ENCODE measurements at places on chromosomes 5 and 9.
A peak's percentile ranks its signal among the peaks of the same experiment; 100 is the strongest.

GRCh38 chr9:98935071-98935505 lies 8.6 kb upstream of the COL15A1 start:
- no peak for DNase-seq

DNA sequence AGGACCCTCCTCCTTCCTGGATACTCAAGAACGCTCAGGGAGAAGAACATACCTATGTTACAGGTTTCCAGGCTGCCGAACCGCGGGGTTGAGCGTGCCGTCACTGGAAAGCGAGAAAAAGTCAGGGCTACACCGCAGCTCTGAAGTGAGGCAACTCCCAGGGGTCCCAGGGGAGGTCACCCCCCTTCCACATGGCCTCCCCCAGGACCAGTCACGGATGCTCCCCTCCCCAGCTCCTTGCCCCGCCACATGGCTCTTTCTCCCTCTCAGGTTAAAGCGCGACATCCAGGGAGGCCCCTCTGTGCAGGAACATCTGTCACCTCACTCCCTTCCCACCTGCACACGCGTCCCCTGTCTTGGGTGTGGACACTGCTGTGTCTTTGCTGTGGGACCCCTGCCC lies 44.0 kb upstream of the ZNF354A start:
- DNase-seq: no peak

DNA sequence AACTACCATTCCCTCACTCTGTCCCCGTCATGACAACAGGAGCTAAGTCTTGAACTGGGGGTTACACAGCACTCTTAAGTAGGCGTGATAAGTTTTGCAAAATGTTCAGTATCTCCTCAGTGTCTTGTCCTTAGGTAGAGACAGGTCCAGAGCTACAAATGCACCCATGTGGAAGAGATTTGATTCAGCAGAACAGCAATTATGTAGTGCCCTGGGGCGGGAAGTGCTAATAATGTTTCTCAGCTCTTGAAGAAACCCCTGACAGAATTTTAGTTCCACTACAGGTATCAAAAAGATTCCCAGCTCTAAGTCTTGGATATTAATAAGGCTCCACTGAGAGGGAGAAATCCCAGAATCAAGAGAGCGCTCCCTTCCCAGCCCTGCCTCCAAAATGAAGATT lies 49.6 kb downstream of the DCP2 start:
- DNase-seq: no peak

- no peak for DNase-seq
Observed at GRCh38 chr5:77925503-77925902, 149.4 kb upstream of the TBCA start.

GRCh38 chr5:169831331-169831730 lies 149.0 kb downstream of the INSYN2B start:
- DNase-seq: no peak

DNA sequence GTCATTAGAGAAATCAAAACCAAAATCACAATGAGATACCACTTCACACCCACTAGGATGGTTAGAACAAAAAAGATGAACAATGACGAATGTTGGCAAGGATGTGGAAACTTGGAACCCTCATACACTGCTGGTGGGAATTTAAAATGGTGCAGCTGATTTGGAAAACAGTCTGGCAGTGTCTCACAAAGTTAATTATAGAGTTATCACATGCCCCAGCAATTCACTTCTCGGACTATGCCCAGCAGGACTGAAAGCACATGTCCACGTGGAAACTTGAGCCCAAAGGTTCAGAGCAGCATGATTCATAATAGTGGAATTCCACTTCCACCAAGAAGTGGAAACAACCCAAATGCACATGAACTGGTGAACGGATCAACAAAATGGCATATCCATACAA lies 85.0 kb upstream of the HRH2 start:
- peak; percentile 24 for DNase-seq

- no peak for DNase-seq
Observed at GRCh38 chr5:140111859-140112551, 1.9 kb upstream of the PURA start.

DNA sequence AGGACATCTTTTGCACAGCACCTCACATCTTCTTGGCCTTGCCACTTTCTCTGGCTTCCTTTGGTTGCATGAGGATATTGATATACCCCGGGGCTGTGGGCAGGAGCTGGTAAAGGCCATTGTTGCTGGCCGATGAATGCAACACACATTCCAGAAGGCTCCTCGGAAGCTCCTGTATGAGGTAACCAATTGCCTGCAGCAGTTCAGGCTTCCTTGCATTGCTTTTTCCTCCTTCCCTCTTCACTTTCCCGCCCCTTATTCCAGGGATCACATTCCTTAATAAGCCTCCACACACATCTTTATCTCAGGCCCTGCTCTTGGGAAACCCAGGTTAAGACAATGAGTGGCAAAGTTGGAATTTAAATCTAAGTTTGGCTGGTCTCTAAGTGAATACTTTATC lies 505.4 kb upstream of the CLINT1 start:
- no peak for DNase-seq

DNA sequence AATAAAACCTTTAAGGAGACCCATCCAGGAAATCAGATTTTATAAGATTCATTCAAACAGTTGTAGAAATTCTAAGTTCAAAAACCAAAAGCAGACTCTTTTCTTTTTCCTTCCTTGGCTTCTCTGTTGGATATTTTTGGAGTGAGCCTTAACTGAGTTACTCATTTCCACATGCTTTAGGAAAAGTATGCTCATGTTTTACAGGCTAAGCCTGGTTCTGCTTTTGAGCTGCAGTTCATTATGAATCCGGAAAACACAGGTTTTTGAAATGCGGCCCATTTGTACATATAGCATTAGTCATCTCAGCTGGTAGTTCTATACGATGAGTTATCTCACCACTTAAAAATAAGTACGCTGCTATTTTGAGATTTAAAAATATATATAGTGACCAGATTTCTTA lies 156.6 kb upstream of the DMRT1 start:
- peak; percentile 77 for DNase-seq

DNA sequence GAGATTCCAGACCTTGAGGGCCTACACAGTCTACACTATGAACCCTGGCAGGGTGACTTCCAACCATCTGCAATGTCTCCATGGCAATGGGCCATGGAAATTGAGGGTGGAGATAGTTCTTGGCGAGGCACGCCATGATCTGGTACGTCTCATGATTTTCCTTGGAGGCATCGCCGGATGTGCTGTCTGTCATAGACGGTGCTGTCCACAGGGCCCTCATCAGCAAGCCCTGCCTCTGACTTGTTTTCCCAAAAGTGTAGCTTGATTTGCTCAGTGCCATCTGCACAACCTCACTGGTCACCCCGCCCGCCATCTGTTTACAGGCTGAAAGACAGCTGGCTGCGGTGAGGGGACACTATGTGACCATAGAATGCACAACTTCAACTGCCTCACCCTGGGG lies 73.5 kb downstream of the BOD1 start:
- no peak for DNase-seq

DNA sequence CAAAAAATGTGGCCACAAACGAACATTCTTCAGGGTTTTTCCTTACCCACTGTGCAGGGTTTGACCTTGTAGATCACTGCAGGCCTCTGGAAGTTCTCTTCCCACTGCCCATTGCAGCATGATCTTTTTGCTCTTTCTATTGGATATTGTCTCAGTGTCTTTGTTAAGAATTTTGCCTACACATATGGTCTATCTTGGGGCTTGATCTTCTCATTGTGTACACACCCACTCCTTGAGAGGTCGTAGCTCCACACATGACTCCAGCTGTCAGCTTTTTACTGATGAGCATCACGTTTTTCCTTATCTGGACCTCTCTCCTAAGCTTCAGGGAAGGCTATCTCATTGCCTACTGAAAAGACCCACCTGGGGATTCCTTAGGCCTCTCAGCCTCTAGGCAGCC lies 3.0 kb upstream of the GLRX start:
- DNase-seq: no peak

DNA sequence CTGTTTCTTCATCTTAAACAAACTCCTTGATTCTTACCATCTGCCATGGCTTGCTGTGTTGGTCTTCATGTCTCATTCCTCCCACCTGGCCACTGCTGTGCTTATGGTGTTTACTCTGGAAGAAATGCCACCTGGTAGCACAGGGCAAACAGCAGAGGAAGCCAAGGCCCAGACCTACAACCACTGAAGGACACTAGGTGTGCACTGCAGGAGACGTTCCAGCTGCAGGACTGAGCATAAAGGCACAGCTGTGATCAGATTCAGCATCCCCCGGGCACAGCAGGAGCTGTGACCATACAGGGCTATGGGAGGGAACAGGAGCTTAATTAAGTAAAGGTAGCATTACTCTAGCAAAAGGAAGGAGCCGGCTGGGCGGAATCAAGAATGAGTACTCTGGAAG lies 12.6 kb upstream of the GNAQ start:
- DNase-seq: no peak

DNA sequence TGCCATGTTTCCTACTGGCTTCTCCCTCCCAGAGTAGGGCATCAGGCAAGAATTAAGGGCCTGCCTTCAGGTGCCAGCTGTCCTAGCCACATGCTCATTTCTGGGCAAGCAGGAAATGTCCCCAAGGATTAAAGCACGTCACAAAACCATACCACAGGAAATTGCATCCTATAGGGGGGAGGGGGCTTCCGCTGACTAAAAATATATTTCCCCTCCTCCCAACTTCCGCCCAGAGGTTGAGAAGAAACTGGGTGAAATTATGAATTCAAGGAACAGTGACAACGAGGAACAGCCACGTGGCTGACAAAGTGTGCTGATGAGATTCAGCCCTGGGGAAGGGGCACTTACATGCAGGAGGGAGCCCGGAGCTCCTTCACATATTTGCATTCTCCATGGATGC lies 4.1 kb downstream of the HBEGF start:
- DNase-seq: no peak

GRCh38 chr9:104974053-104974962 lies 46.4 kb upstream of the ABCA1 start:
- DNase-seq: no peak

- no peak for DNase-seq
Observed at GRCh38 chr5:129912601-129913255, 8.5 kb downstream of the CHSY3 start.

DNA sequence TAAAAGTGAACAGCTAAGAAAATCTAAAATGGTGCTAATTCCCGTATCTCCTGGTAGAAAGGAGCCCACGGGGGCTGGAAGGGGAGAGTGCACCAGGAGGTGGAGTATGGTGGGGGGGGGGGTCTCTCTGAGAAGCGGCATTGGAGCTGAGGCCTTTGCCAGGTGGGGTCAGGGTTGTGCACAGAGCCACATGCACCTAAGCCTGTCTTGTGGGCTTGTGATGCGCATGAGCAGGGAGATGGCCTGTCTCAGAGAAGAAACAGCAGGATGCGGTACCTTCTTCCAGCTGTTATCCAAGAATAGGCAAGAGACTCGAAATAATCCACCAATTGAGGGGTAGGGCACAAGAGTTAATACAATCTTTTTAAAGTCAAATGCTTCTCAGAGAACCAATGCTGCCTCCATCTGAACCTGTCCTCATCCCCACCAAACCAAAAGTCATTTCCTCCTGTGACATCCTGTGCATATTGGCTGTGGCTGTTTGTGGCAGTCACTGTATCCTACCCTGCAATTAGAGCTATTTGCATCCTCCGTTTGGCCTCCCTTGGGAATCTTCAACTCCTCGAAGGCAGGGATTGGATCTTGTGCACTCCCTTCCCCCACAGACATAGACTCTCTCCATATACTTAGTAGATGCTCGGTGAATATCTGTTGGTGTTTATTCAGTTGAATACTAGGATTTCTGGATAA lies 45.4 kb downstream of the FGF1 start:
- DNase-seq: no peak

DNA sequence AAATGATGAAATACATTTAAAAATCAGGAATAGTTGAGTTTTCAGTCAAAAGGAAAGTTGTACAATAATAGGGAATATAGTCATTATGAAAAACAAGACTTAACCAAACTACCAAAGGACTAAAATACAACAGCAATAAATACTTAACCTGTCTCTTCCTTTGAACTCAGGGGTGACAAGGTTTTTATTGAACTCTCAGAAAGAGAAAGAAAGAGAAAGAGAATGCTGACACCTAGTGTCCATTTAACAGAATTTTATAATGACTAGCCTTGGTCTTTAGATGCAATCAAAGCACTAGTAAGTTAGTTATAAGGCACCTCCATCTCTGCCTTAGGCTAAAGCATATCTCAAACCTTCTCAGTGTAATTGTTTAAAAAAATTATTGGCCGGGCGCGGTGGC lies 47.5 kb downstream of the UIMC1 start:
- no peak for DNase-seq

All from stromal cell of bone marrow (primary cell).